Type B pancreatic cell (in vitro differentiated cells): ENCODE measurements at places on chromosomes 3 and 15. TPM values are rescaled to one million over a fixed set of nuclear protein-coding genes. Genes with fewer than 3 reads are reported as not detected.

DNA sequence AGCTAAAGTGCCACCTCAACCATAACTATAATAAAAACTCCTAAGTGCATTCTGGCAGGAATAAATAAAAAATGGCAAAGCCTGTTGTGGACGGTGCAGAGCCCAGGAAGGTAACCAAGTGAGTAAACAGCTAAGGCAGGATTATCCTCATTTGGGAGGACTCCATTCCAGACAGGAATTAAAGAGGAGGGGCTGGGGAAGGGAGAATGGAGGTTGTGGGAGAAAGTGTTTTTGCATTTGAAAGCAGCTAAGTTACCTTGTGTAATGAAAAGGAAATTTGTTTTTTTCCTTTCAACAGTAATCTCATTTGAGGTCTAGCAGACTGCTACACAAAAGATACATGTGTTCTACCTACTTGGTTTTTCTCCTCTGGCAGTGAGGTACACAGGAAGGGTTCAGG, 248.5 kb downstream of the TIGIT start:
- no peak overlapping the region for H3K27ac ChIP-seq
- no peaks in the 10 kb centered on the region for H3K27me3 ChIP-seq
- DNase-seq: no peak

GRCh38 chr3:82054849-82055248, 293.4 kb upstream of the GBE1 start:
- DNase-seq: no peak
- H3K4me3 ChIP-seq: no peak overlapping the region
- no peak overlapping the region for H3K27ac ChIP-seq
- H3K27me3 ChIP-seq: no peaks in the 10 kb centered on the region

DNA sequence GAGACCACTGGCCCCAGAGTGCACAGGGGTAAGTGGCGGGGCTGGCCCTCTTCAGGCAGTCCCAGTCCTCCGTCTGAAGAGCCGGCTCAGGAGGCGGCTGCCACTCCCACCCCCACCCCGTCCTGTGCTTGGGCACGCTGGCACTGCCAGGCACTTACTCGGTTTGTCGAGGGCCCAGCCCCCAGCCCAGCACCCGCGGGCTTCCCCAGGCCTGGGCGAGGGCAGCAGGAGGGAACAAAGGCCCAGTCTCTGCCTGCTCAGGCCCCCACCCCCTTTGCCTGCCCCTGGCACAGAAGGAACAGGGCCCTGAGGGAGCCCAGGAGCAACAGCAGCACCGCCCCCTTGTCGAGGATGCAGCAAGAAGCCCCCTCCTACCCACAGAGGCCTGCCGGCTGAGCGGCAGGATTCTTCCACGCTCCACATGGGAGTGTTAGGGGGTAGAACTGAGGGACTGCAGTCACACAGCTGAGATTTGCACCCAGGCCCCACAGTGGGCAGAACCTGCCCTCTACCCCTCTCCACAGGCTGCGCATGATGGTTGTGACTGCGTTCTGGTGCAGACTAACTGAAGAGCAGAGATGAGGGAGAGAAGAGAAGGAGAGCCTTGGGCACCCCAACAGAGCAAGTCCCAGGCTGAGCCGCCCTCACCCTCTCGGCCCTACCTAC, 8.9 kb downstream of the DUSP7 start:
- no peak for DNase-seq
- no peaks in the 10 kb centered on the region for H3K27me3 ChIP-seq
- peaks cover 19% of the 10 kb centered on the region for H3K4me1 ChIP-seq
- no peak overlapping the region for H3K4me3 ChIP-seq

DNA sequence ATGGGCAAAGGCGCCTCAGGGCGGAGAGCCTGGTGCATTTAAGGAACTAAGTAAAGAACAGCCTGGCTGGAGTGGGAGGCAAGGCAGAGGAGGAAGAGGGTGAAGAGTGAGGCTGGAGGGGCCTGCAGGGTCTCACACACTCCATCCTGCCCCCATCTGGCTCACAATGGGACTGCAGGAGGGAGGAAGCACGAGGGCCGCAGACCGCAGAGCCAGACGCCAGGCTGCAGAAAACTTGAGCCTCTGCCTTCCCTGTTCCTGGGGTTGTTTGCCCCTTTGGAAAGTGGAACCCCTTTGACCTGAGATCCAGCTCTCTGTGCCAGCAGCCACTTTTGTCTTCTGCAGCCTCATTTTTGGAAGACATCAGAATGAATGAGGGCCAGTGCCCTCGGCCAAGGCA, 138.0 kb downstream of the SRGAP3 start:
- H3K27ac ChIP-seq: no peak overlapping the region
- H3K4me1 ChIP-seq: peaks cover 14% of the 10 kb centered on the region
- no peak overlapping the region for H3K4me3 ChIP-seq
- H3K36me3 ChIP-seq: peaks cover 31% of the 10 kb centered on the region
- DNase-seq: no peak
- no peaks in the 10 kb centered on the region for H3K27me3 ChIP-seq

DNA sequence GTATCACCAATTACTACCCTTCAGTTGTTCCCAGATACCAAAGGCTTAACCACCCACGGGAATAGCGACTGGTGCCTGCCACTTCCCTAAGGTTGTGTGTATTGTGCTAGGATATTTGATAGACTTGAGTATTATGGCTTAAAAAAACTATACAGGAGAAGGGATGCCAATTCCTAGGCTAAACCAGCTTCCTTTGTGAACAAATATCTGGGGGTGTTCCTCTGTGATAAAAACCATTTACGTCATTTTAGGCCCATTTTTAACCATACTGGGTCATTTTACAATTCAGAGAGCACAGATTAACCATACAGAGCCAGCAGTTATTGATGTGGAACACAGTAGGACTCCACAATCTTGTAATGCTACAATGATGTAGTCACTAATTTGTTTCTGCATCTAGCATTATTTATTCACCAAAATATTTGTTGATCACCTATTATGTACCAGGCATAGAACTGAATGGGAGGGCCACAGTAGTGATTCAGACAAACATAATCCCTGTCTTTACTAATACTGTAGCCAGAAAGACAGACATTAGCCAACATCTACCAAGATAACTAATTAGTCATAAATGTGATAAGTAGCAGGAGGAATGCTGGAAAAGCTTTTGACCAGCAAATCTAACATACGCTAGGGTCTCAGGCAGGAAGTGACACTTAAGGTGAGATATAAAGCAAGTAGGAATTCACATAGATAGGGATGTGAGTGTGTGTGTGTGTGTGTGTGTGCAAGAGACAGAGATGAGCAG, 184.8 kb downstream of the MECOM start:
- H3K36me3 ChIP-seq: peaks cover 4% of the 10 kb centered on the region
- peaks cover 62% of the 10 kb centered on the region for H3K27me3 ChIP-seq
- H3K4me1 ChIP-seq: peaks cover 8% of the 10 kb centered on the region
- no peak overlapping the region for H3K4me3 ChIP-seq
- H3K27ac ChIP-seq: no peak overlapping the region

- no peak overlapping the region for H3K27ac ChIP-seq
- H3K4me3 ChIP-seq: no peak overlapping the region
- H3K36me3 ChIP-seq: peaks cover 39% of the 10 kb centered on the region
- H3K27me3 ChIP-seq: no peaks in the 10 kb centered on the region
These were observed 121.5 kb upstream of the LRRFIP2 start for GRCh38 chr3:37295925-37296324.

- DNase-seq: no peak
- H3K4me1 ChIP-seq: peaks cover 11% of the 10 kb centered on the region
- no peaks in the 10 kb centered on the region for H3K36me3 ChIP-seq
- H3K4me3 ChIP-seq: no peak overlapping the region
These were observed 876.6 kb downstream of the TUSC7 start for GRCh38 chr3:117586161-117586560.

- H3K4me1 ChIP-seq: peaks cover 20% of the 10 kb centered on the region
- H3K27ac ChIP-seq: no peak overlapping the region
- no peak overlapping the region for H3K4me3 ChIP-seq
- peaks cover 11% of the 10 kb centered on the region for H3K27me3 ChIP-seq
- no peaks in the 10 kb centered on the region for H3K36me3 ChIP-seq
- DNase-seq: no peak
These were observed 82.3 kb upstream of the LINGO1 start for GRCh38 chr15:77715051-77715450.

- H3K4me1 ChIP-seq: peaks cover 18% of the 10 kb centered on the region
- H3K27ac ChIP-seq: no peak overlapping the region
- no peak for DNase-seq
- no peaks in the 10 kb centered on the region for H3K27me3 ChIP-seq
These were observed 79.9 kb downstream of the GTPBP8 start for GRCh38 chr3:113070681-113071113.

- peaks cover 22% of the 10 kb centered on the region for H3K27me3 ChIP-seq
- H3K27ac ChIP-seq: no peak overlapping the region
- no peak overlapping the region for H3K4me3 ChIP-seq
These were observed 82.6 kb upstream of the SMAD3 start for GRCh38 chr15:66982816-66983215.

DNA sequence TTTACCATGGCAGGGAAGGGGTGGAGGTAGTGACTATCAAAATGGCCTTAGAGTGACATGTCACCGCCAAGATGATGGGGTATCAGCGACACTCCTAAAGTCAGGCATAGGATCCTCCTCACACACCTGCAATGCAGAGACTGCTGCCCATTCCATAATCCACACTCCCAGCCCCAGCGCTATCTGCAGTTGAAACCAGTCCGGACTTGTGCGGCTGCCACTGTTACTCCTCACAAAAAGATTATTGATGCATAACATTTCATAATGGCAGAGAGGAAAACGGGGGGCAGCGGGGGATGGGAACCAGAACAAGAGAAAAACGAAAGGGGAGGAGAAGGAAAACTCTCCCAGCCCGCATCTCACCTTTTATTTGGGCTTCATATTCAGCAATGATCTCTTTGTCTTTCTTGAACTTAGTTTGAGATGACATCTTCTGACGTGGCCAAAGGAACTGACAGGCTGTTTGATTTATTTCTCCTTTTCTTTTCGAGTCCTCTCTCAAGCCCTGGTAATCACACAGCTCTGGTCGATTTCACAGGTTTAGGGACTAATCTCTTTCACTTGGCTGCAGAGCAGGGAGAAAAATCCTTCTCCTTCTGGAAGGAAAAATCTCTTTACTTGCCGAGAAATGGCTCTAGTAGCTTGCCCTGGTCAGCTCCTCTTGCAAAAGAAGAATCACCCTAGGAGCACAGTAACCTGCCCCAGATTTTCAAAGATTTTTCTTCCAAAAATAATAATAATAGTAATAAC, 749 bp downstream of the SRGAP3 start:
- H3K36me3 ChIP-seq: peaks cover 5% of the 10 kb centered on the region
- DNase-seq: no peak
- H3K27me3 ChIP-seq: no peaks in the 10 kb centered on the region
- H3K27ac ChIP-seq: peak overlapping the region; percentile 88

DNA sequence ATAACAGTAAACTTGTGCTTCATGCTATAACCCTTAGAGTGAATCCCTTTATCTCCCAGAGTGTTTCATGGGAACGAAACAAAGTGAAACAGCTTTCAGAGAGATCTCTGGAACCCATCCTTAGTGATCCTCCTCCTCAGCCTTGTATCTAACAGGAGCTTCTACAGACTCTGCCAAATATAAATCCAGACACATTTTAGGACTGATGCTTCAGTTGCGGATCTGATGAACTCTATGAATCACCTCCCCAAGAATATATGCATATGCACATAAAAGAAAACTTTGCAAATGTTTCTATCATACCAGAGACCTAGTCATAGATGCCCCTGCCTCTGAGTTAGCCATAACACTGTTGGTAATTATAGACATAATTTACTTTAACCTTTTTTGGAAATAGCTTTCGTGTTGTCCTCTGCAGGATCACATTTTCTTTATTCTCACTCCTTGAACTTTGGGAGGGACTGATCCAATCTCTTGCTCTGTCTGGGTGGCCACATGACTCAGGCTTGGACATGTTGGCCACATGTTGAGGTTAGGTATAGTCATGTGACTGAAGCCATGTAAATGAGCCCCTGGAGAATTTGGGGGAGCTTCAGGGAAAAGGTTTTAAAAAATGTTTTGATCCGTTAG, 306.4 kb upstream of the CNTN3 start:
- no peak for DNase-seq
- no peaks in the 10 kb centered on the region for H3K4me1 ChIP-seq
- H3K27ac ChIP-seq: no peak overlapping the region
- H3K4me3 ChIP-seq: no peak overlapping the region
- H3K36me3 ChIP-seq: no peaks in the 10 kb centered on the region
- peaks cover 2% of the 10 kb centered on the region for H3K27me3 ChIP-seq

- H3K27ac ChIP-seq: peak overlapping the region; percentile 98
- DNase-seq: peak; percentile 75
- peaks cover 12% of the 10 kb centered on the region for H3K36me3 ChIP-seq
- H3K4me3 ChIP-seq: peak overlapping the region; percentile 96
These were observed 733 bp downstream of the RNF111 start for GRCh38 chr15:58988006-58988785.

DNA sequence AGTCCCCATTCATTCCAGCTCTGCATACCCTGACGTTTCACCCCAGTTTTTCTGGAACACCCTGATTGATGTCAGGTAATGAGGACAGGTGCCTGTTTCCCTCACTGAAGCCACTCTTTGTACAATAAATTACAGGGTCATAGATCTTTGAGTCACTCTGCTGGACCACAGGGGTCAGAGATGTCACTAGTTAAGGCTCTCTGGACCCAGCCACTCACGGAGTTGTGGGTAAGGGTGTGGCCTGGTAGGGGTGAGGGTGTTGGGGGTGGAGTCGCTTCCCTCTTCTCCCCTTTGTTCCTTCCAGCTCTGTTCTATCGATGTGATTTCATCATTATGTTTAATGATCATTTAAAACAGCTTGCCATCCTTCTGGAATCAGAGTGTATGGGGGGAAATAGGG, 512 bp downstream of the IQCF5 start:
- no peaks in the 10 kb centered on the region for H3K36me3 ChIP-seq
- no peak overlapping the region for H3K27ac ChIP-seq
- no peak for DNase-seq
- no peaks in the 10 kb centered on the region for H3K4me1 ChIP-seq
- peaks cover 19% of the 10 kb centered on the region for H3K27me3 ChIP-seq

- H3K27ac ChIP-seq: no peak overlapping the region
- H3K27me3 ChIP-seq: no peaks in the 10 kb centered on the region
- H3K4me1 ChIP-seq: peaks cover 6% of the 10 kb centered on the region
These were observed 357.4 kb downstream of the RORA start for GRCh38 chr15:60871731-60872130.

DNA sequence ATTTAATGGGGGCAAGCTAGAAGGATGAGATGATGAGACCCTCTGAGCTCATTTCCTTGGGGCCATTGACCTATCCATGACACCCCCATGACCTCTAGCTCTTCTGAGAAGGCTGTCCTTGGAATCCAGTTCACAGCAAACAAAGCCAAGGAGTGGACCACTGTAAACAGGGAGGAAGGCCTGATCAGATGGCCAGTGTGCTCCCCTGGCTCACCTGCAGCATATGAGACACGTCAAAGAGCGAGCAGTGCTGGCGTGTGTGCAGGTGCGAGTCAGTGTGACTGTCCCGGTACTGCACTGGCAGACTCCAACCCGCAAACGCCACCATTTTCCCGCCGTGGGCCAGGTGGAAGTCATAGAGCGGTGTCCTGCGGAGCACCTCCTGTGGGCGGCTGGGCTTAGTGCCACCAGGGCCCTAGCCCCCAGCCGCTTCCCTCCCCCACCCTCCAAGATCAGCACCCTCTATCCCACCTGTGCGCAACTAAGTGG, 339 bp downstream of the AMT start:
- H3K36me3 ChIP-seq: no peaks in the 10 kb centered on the region
- peaks cover 17% of the 10 kb centered on the region for H3K4me1 ChIP-seq
- peak overlapping the region; percentile 91 for H3K4me3 ChIP-seq
- peak overlapping the region; percentile 65 for H3K27ac ChIP-seq
- no peaks in the 10 kb centered on the region for H3K27me3 ChIP-seq

MORC1 gene
- total RNA-seq: not detected in 2 replicates

DPPA2 gene
- total RNA-seq: 0.36 TPM in 1 of 2 replicates, not detected in the other

CDCP1 gene
- 26.3 and 82.5 TPM in 2 replicates for total RNA-seq

IGSF11 gene
- total RNA-seq: 2.3 and 2.4 TPM in 2 replicates

PEX5L gene
- total RNA-seq: 1.1 and 2.4 TPM in 2 replicates

EPHA6 gene
- 9.9 and 15.4 TPM in 2 replicates for total RNA-seq

CLDN1 gene
- total RNA-seq: 9.7 and 11.9 TPM in 2 replicates

CD86 gene
- total RNA-seq: not detected in 2 replicates

UQCRC1 gene
- 273 and 324 TPM in 2 replicates for total RNA-seq

HSPBAP1 gene
- 5.8 and 9.1 TPM in 2 replicates for total RNA-seq

OR5H1 gene
- not detected in 2 replicates for total RNA-seq

ESYT3 gene
- 1.6 and 2.0 TPM in 2 replicates for total RNA-seq

DAZL gene
- not detected in 2 replicates for total RNA-seq

NEK10 gene
- 1.4 and 4.2 TPM in 2 replicates for total RNA-seq
